Ascending aorta (tissue), 2 donors: ENCODE measurements at places on chromosomes 3 and 15.

DNA sequence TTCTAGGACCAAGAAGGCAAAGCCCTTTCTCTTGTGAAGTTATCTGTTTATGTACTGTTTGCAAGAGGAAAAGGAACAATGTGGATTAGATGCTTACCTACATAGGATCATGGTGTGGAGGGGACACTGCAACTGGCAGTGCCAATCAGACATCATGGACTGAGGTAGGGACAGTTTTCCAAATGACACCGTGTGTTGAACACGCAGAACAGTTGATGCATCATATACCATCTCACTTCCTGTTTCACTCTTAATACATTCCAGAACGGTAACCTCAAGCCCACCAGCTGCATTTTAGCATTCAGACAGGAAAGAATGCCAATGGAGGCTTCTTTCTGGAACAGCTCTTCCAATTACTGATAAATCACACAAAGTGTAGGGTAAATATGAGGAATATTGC is 397.7 kb upstream of the LMCD1 start:
- DNase-seq, result no peak
- no peaks in the 10 kb centered on the region for H3K27me3 ChIP-seq
- no peaks in the 10 kb centered on the region for H3K4me1 ChIP-seq
- no peak overlapping the region for H3K4me3 ChIP-seq
- H3K36me3 ChIP-seq, result no peaks in the 10 kb centered on the region

DNA sequence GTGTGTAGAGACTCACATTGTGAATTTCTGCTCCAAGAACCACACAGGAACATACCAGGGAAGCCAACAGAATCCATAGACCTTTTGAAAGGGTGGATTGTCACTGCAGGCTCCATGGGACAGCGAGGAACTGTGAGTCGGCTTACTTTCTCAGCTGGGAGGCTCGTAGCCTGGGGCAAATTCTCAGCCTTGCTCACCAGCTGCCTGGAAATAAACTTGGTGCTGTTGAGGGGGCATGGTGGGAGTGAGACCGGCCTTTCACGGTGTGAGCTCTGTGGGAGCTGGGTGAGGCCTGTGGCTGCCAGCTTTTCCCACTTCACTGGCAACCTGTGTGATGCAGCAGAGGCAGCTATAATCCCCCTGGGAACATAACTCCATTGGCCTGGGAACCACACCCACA is 146.6 kb upstream of the P2RY1 start:
- no peaks in the 10 kb centered on the region for H3K27me3 ChIP-seq
- H3K36me3 ChIP-seq, result no peaks in the 10 kb centered on the region
- H3K4me1 ChIP-seq, result no peaks in the 10 kb centered on the region
- DNase-seq, result no peak
- H3K4me3 ChIP-seq, result no peak overlapping the region
- H3K27ac ChIP-seq, result no peak overlapping the region

DNA sequence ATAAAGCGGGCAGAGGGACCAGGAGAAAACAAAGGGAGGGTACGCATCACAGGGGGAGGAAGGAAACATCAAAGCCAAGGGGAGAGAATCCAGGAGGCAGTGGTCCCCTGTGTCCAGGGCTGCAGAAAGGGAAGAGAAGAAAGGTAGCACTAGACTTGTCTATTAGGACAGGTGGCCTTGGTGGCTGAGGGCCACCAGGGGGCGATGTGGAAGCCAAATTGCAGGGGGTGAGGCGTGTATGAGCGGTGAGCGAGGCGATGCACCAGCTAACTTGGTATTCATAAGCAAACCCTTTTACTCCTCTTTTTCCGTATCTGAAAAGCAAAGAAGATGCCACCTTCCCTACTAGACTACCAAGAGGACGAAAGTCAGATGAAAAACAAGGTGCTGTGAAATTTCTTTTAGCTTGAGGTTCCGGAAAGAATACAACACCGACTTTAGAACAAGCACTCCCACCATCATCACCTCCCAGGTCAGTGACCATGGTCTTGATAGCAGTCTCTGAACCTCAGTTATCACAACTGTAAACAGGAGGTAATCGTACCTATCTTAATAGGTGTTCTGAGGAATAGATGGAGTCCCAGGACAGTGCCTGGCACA is 654.4 kb upstream of the ADAMTS9 start:
- H3K27ac ChIP-seq, result no peak overlapping the region
- H3K27me3 ChIP-seq, result no peaks in the 10 kb centered on the region
- no peaks in the 10 kb centered on the region for H3K4me1 ChIP-seq
- no peaks in the 10 kb centered on the region for H3K36me3 ChIP-seq
- H3K4me3 ChIP-seq, result no peak overlapping the region

- peak overlapping the region; percentile 75 for H3K27ac ChIP-seq
- H3K36me3 ChIP-seq, result no peaks in the 10 kb centered on the region
- H3K27me3 ChIP-seq, result no peaks in the 10 kb centered on the region
- H3K4me3 ChIP-seq, result peak overlapping the region; percentile 79
- DNase-seq, result no peak
Observed at GRCh38 chr15:22786868-22787698, 639 bp downstream of the NIPA1 start.

GRCh38 chr3:39750712-39751111 is 58.7 kb upstream of the MYRIP start:
- H3K4me1 ChIP-seq, result no peaks in the 10 kb centered on the region
- no peak overlapping the region for H3K4me3 ChIP-seq
- no peak overlapping the region for H3K27ac ChIP-seq
- H3K27me3 ChIP-seq, result no peaks in the 10 kb centered on the region
- DNase-seq, result no peak

- H3K27ac ChIP-seq, result no peak overlapping the region
- H3K4me3 ChIP-seq, result no peak overlapping the region
- H3K27me3 ChIP-seq, result no peaks in the 10 kb centered on the region
- H3K36me3 ChIP-seq, result no peaks in the 10 kb centered on the region
- DNase-seq, result no peak
Observed at GRCh38 chr3:109803274-109803673, 465.9 kb upstream of the DPPA4 start.

DNA sequence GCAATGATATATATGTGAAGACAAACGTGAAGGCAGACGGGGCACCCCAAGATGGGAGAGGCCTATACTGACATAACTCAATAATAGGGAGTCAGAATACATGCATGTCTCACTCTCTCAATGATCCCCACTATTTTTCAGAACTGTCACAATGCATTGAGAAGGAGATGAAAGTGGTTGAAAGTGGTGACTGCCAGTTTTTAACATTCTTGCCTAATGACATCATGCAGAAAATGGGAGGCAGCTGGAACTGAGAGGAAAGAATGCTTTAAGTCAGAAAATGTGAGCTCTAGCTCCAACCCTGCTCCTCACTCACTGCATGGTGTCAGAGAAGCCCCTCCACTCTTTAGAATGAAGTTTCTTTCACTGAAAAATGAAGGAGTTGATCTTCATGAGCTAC is 55.3 kb upstream of the P2RY1 start:
- no peak for DNase-seq
- H3K27me3 ChIP-seq, result no peaks in the 10 kb centered on the region
- no peak overlapping the region for H3K4me3 ChIP-seq
- no peak overlapping the region for H3K27ac ChIP-seq
- H3K4me1 ChIP-seq, result no peaks in the 10 kb centered on the region
- H3K36me3 ChIP-seq, result no peaks in the 10 kb centered on the region
